ENCODE measurements at places on chromosomes 1 and 21. TPM values are rescaled to one million over a fixed set of nuclear protein-coding genes. Genes with fewer than 3 reads are reported as not detected.

Gene LMX1A
- not detected for total RNA-seq

Gene LIN9
- total RNA-seq: 11.3 TPM

Gene TBX19
- 1.5 TPM for total RNA-seq

Gene RAB3B
- total RNA-seq: 2.7 TPM

Gene TRIM67
- total RNA-seq: not detected

Gene IL20
- total RNA-seq: not detected

Gene MATN1
- 0.36 TPM for total RNA-seq

GRCh38 chr1:212271823-212272485 lies 13.3 kb upstream of the PPP2R5A start:
- no peak for DNase-seq

DNA sequence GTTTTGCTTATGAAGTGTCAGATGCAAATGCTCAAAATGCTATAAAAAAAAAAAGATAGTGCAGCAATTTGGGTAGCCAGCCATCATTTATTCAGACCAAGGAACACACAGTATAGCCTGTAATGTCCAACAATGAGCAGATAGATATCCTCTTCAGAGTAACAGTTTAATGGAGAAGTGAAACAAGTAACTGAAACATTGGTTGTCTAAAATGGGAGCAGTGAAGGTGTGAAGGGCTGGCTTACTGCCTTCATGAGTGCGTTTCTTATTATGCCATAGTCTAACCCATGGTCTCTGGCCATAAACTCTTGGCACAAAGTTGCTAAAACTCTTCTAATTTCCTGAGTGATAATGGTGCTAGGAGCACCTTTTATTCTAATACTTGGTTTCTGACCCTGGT lies 11.4 kb downstream of the RGS5 start:
- no peak for DNase-seq

DNA sequence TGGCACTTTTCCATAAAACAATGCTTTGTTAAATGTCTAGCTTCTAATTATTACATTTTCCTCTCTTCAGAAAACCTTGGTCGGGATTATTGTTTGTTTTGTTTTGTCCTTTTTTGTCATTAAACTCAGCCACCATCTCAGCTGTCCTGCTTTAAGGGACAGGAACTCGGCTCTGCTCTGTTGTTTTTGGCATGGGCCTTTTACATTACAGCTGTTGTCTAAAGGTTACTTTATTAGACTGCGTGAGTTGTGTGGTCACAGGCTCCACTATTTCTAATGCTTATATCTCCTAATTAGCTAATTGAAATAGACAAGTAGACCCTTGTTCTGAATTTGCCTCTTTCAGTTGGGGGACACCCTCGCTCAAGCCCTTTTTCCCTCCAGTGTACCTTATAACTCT lies 1.6 kb downstream of the PALMD start:
- DNase-seq: no peak

DNA sequence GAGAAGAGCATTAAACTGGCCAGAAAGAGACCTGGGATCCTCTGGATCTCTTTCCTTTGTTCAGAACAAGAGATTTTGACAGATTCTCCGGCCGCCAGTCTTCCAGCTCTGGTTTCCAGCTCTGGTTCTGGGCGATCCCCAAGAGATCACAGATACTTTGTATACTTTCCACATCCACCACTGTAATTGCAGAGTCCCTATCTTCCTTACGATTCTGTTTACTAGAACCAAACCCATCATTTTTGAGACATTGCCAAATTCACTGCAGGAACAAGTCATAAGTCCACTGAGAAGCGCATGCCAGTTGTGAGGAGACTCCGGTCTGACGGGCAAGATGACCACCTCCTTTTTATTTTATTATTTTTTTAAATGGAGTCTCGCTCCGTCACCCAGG lies 505.2 kb downstream of the SMYD3 start:
- DNase-seq: no peak

GRCh38 chr1:22485431-22485830 lies 33.8 kb downstream of the ZBTB40 start:
- no peak for DNase-seq

GRCh38 chr1:60281360-60281932 lies 207.9 kb upstream of the C1orf87 start:
- DNase-seq: peak; percentile 81

DNA sequence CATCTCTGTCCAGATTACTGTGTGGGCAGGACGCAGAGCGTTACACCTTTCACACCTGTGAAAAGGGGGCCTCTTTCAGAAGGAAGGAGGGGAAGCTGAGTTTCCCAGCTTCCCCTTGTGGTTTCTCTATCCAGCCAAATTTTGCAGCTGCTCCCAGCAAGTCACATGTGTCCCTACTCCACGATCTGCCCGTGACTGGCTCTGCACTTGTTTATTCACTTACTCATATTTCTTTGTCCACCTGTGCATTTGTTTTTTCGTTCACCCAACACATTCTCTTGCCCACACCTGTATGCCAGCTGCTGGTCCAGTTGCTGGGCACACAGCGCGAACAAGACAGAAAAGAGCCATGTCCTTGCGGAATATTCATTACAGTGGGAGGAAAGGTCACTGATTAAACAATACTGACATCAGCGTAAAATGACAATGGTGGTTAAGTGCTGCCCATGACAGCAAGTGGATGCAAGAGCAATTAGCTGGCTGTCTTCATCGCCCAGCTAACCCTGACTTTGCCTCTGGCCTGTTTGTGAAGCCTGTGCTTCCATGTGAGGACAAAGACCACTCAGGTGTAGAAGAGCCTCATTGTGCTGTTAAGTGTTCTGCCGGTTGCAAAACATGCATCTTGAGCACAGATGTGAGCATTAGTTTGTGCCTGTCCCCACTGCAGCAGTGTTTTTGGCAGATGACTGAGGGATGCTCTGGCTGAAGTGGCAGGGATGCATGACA lies 28.6 kb upstream of the NEK2 start:
- DNase-seq: no peak

- no peak for DNase-seq
Measured at GRCh38 chr1:24080131-24080530, 31.8 kb downstream of the MYOM3 start.

DNA sequence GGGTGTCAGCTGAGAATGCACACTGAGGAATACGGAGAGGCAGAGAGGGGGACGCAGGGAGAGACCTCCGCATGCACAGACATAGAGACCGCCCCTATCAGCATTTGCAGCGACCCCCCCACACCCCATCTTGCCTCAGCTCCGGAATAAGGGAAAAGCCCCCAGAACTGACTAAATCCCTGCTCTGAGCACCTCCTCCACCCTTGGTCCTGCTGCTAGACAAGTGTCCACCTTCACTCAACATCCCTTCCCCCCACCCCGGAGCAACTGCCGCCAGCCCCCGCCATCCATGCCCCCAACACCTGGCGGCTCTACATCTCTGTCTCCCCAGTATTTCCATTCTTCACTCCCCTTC lies 769 bp downstream of the SV2A start:
- no peak for DNase-seq

DNA sequence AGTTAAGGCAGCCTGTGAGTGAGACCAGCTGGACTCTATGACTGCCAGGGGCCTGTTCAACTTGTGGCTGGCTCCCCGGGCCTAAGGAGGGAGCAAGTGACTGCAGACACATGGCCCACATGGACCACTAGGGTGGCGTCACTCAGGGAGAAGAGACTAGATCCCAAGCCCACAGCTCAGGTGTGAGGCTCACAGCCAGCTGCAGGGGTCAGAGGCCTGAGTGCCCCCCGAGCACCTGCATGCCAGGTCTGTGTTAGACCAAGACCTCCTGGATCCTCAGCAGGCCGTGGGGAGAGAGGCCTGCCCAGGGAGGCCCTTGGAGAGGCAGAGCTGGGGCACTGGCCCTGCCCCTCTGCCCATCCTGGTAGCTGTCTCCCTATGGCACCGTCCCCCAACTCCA lies 142.4 kb upstream of the RUNX3 start:
- no peak for DNase-seq

DNA sequence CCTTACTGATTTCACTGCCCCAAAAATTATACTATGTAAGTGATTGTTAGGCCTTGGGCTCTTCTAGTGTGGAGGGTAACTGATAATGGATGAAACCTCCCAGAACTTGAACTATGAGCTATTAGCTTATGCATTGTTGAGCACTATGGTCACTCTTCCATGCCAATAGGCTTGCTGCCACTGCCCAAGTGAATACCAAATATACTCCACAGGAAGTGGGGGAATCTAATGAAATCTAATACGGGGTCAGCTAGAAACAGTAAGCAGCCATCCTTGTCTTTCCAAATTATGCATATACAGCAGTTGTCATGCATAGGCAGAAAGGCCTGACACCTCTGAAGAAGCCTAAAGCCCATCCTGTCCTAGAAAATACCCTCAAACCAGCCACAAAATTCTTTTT lies 198.7 kb upstream of the PTBP2 start:
- no peak for DNase-seq

- DNase-seq: no peak
Measured at GRCh38 chr1:24416666-24417391, 1.2 kb downstream of the NIPAL3 start.

DNA sequence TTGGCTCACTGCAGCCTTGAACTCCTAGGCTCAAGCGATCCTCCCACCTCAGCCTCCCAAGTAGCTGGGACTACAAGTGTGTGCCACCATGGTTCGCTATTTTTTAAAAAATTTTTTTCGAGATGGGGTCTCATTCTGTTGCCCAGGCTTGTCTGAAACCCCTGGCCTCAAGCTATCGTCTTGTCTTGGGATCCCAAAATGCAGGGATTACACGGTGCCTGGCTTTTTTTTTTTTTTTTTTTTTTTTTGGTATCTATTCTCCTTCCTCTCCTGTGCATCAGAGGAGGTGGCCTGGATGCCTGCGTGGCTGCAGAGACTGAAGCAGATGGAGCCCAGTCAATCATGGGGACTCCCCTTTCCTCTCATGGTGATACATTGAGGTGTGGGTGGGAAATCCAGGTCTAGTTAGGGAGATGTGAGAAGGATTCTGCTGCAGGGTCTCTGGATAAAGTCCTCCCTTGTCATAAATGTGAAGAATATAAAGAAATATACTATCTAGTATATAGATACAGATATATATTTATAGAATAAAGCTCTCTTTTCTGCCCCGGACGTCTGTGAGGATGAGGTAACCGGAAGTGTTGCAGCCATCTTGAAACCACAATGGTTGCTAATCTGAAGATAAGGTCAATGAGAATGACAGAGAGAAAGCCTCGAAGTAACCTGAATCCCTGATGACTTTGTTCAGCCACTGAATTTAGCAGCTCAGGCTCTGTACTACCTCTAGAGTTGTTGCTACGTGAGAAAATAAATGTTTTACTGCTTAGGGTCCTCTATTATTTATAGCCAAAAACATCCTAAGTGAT lies 19.5 kb upstream of the RGSL1 start:
- peak; percentile 51 for DNase-seq

DNA sequence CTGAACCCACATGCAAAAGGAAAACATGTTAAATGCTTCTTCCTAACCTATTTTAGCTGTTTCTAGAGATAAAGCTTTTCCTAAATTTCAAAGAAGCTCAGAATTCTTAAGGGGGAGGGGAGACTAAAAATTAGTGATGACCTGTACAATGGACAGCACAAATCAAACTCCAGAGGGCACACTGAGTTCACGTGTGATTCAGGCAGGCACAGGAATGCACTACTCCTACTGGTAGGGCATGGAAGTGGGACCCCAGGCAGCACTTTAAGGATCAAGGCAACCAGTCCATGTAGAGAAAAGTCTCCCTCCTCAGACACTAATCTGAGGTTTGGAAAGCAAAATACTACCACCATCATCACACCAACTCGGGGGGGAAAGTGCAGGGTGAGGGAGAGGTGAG lies 31.3 kb upstream of the CLCA4 start:
- DNase-seq: peak; percentile 33

DNA sequence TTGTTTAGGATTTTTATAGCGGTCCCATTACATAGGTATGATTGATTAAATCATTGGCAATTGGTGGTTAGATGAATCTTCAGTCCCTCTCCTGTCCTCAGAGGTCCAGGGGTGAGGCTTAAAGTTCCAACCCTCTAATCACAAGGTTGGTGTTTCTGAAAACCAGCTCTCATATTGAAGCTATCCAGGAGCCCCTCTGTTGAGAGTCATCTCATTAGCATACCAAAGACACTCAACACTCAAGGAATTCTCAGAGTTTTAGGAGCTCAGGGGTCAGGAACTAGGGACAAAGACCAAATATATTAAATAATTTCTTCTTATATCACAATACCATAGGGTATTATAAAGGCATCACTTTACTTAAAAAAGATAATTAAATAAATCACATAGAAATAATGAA lies 23.3 kb downstream of the FCRL2 start:
- peak; percentile 14 for DNase-seq

- no peak for DNase-seq
Measured at GRCh38 chr1:208211921-208212843, 32.0 kb downstream of the PLXNA2 start.

GRCh38 chr21:30674312-30674711 lies 31.6 kb downstream of the KRTAP20-3 start:
- DNase-seq: no peak

GRCh38 chr1:101683561-101683960 lies 313.2 kb downstream of the OLFM3 start:
- DNase-seq: no peak

DNA sequence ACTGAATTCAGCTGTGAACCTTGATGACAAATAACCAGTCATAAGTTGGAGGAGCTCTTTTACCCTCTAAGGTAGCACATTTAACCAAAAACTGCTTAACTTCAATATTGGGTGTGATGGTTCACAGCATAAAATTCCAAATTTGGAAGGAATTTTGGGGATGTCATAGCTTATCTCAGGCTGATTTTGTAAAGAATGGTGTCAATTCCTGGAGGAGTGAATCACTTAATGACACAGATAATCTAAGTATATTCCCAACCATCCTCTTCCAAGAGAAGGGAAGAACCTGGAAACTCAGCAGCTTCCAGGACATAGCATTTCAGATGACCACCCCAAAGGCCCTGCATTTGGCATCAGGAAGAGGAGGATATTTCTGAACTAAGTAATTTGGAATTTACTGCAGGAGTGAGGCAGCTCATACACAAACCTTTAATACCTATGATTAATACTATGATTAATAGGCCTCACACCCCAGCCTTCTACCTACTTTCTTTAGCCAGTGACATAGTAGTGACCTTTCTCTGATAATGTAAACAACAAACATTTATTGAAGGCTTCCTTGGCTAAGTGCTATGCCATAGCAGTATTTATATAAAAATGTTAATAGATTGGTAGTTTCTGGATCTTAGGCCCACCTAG lies 14.5 kb downstream of the GLUL start:
- DNase-seq: no peak

DNA sequence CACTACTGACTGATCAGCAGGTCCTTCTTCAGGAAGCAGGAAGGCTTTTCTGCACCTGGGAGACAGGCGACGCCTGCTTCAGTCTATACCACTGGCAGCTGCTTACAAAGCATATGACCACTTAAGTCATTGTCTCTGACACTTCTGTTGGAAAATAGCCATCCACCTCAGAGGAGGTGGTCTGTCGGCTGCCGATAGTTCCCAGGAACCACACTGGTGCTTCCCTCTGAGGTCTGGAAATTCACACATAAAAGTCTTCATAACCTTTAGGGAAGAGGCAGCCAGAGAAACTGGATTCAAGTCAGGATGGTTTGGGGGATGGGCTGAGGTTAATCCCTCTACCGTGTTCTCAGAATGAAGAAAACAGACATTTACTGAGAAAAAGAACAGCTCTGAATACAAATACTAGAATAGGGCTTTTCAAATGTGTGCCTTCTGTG lies 15.6 kb upstream of the SRP9 start:
- DNase-seq: no peak

- DNase-seq: peak; percentile 99
Measured at GRCh38 chr1:202926581-202927491, at the start of gene KLHL12. KLHL12 (minus strand) TSS chr1:202927234; CDS start chr1:202925162, 2,072 bp downstream.
